Germinal center (tissue), 1 donor: ENCODE measurements at places on chromosomes 3 and 15.

GRCh38 chr15:38524156-38524555 lies 40.5 kb downstream of the RASGRP1 start:
- DNase-seq, result no peak

DNA sequence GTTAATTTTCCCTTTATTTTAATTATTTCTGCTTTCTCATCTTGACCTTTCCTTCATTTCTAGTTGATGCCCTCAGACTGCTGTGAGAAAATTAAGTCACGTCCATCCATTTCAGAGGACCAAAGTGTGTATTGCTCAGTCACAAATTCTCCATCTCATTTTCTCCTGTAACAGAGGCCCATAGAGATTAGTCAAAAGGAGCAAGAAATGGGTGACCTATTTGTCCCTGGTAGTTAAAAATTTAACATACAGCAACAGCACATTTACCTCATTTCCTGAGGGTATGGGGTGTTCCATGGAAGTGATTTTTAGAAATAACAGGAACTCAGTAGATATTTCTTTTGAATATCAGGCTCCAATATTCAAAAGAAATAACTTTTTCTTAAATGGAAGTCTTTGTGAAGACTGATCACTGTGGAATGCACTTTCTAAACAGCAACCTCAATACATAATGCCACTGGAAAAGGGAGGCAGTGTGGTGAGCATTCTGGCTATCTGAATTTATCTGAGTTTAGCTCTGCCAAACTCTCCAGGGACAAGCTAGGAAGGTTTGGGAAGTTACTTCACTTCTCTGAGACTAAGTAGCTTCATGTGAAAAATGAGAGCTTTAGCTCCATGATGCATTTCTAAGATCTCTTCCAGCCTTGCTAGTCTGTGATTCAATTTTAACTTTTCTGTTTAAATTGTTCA lies 808.2 kb downstream of the SQOR start:
- DNase-seq, result no peak

DNA sequence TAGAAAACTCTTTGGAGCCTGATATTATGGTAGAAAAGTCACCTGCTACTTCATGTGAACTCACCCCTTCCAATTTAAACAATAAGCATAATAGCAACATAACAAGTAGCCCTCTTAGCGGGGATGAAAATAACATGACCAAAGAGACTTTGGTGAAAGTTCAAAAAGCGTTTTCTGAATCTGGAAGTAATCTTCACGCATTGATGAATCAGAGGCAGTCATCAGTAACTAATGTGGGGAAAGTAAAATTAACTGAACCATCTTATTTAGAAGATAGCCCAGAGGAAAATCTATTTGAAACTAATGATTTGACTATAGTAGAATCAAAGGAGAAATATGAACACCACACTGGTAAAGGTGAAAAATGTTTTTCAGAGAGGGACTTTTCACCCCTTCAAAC lies 5.1 kb upstream of the SCG5 start:
- peak; percentile 12 for DNase-seq

GRCh38 chr3:190076601-190077394 lies 43.9 kb downstream of the P3H2 start:
- no peak for DNase-seq

GRCh38 chr15:95840004-95840403 lies 490.5 kb upstream of the NR2F2 start:
- DNase-seq, result no peak

DNA sequence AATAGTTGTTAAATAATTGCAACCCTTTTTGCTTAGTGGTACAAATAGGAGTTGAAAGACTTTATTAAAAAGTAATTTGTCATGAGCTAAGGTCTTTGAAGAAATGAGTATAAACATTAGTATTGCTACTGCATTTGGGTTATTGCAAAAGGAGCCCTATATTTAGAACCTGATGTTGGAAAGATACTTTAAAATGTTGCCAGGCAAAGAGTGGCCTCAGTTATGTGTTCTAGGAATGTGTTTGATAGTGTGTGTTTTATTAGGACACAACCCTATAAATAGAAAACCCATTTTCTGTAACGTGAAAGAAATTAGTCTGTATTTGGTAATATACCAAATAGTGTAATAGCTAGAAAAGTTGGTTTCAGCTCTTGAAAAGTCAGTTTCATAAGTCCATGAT lies 10.7 kb downstream of the VPS8 start:
- no peak for DNase-seq

- DNase-seq, result no peak
Measured at GRCh38 chr3:174398761-174399160, 460.4 kb upstream of the NAALADL2 start.

GRCh38 chr15:58021332-58022230 lies 43.9 kb downstream of the ALDH1A2 start:
- no peak for DNase-seq
